NCI-H460 (cell line): ENCODE measurements at places on chromosomes 3 and 15.

DNA sequence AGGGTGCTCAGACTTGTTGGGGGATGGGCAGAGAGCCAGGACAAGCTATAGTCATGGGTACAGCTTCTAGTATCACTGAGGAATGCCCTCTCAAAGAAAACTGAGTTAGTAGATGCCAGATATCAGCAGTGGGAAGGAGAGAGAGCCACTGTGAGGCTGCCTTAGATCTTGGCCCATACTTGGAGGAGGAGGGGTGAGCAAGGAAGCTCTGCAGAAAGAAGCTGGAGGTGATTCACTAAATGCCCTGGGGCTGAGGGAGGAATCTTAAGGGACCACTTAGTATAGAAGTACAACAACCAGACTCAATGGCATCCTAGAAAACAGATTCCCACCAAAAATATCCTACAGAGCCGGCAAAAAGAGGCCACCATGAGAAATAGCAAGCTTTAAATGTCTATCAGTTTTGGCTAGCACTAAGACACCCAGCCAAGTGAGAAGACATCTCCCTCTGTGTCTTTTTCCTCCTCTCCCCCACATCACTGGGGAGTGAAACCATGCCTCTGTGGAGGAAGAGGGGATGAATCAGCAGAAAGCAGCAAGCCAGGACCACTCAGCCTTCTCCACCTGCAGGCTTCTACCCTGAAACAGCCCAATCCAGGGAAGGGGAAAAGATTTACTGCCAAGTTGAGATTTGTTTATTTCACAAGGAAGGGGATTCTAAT is 282.5 kb upstream of the STT3B start:
- DNase-seq = no peak

DNA sequence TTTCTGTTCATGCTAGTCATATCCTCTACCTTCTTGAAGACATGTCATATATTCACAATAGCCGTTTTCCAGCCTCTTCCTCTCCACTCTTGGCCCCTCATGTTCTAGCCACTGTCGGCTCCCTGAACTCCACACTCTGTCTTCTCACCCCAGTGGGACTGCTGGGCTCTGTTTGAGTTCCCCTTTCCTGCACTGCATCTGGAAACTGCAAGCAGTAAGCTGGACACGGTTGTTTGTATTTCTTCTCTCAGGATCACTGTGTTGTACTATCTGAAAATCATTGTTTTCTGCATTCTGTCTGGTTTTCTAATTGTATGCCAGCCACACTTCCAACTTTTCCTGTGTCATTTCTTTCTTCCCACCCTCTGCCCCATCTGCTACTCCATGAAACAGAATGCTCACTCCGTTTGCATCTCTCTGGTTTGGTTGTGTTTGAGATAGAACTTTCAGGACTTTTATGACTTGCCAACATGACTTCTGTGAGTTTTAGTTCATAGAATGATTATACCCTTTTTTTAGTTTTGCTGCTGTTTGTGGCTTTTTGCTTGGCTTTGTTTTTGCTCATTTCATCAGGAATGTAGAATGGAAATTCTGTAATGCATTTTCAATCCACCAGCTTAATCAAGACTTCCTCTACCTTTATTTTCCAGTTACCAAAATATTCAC is 192.3 kb downstream of the PLCL2 start:
- no peak for DNase-seq

DNA sequence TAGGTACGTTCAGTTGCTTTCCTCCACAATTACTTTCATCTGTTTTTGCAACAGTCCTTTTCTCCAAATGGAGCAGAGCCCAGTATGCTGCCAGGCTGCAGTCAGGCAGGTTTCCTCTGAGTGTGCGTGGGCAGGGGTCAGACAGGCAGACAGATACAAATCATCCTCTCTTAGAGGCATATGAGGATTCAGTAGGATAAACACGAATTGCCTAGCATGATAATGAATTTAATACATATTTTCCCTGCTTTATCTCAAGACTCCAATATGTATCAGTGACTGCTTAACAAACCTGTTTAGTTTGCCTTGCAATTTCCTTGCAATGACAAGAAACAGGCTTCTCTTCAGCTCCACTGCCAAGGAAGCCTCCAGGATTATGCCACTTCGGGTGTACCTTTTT is 140.7 kb upstream of the NR2E3 start:
- no peak for DNase-seq

- DNase-seq = no peak
Measured at GRCh38 chr15:28084547-28084946, 14.6 kb downstream of the OCA2 start.

DNA sequence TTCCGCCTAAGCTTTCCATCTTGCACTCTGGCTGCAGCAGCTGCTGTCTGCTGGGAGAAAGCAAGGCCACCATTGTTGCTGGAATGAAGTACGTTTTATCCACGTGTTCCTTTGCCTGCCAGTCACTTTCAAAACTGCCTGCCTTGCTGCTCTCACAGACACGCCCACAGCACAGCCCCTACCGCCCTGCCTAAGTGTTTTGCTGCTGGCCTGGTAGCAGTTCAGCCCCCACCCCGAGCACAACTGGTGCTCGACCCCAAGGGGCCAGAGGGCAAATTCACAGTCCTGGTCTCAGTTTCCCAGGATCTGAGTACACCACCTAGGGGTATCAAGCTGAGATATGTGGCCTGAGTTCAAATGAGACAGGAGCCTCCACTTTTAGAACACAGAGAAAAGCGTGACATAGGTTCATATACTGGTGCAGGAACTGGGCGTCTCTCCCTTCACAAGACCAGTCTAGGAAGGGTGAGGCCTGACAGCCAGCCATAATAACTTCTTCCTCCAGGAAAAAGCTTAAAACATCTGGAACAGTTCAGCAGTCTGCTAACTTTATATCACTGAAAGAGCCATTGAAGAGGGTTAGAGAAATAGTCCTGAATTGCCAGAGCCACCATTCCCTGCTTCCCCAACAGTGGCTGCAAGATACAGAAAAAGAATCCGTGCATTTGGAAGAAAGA is 1012.3 kb downstream of the ZPLD1 start:
- no peak for DNase-seq

DNA sequence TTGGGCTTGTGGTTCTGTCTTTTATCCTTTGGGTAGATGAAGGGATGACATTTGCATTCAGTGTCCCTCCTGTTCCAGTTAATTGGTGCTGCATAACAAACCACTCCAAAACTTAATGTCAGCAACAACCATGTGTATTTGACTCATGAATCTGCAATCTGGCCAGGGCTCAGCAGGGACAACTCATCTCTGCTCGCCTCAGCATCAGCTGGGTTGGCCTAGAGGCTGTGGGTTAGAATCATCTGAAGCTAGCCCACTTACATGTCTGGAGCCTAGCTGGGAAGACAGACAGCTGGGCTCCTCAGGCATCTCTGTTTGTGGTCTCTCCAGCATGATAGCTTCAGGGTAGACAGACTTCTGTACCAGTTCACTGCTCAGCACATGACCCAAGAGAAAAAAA is 92.0 kb downstream of the TMEM108 start:
- no peak for DNase-seq

GRCh38 chr15:56524915-56525314 is 60.0 kb upstream of the MNS1 start:
- DNase-seq = no peak

GRCh38 chr3:150174179-150174578 is 203.5 kb upstream of the PFN2 start:
- no peak for DNase-seq
